ENCODE measurements at places on chromosomes 11 and 22.

DNA sequence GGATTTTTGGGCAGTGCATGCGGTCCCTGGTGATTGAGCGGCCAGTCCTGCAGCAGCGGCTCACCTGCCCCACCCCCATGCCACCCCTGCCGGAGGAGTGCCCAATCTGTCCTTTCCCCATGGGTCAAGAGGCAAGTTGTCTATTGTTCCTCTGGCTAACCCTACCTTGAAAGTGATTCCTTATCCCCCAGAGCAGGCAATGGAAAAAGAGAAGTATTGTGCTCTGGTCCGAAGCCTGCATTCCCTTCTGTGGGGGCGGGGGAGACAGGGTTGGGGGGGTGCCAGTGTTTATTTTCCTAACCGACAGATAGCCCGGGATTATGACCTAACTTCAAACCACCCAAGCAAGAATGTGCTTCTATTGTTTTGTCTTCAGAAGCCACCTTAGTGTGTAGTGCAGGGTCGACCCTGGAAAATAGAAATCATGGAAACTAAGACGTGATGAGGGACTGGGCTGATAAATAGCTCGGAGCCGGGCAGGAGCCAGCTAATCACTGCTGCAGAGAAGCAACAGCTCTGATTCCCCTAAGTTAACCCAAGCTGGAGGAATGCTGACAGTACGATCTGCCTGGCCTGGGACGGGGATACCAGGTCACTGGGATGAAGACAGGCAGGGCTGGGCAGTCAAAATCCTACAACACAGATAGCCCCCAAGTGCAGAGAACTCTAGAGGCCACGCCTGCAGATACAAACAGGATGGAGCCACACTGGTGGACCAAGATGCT is 38.7 kb upstream of the ATXN10 start:
- DNase-seq: no peak

GRCh38 chr22:37630839-37631435 is 8.5 kb upstream of the SH3BP1 start:
- no peak for DNase-seq

GRCh38 chr11:44695169-44695833 is 31.5 kb upstream of the TSPAN18 start:
- DNase-seq: no peak

- no peak for DNase-seq
Measured at GRCh38 chr11:75055511-75055910, 41.2 kb downstream of the OR2AT4 start.

DNA sequence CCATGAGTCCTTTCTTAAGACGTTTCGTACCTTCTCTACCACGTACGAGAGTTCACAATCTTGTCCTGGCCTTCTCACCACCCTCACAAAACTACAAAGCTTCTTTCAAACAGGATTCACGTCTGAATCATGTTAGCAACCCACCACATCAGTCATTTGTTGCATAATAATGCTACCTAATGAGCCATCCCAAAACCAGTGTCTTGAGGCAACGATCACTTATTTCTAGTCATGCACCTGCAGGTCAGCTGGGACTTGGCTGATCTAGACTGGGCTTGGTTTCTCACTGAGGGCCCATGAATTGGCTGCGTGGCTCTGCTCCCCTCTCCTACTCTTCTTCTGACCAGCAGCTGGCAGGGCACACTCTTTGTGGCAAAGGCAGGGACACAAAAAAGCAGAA is 28.3 kb downstream of the LARGE1 start:
- DNase-seq: no peak

GRCh38 chr11:130964058-130964792 is 47.9 kb upstream of the SNX19 start:
- DNase-seq: no peak

GRCh38 chr22:29704528-29705285 is 15.1 kb upstream of the CABP7 start:
- DNase-seq: no peak

GRCh38 chr11:14480716-14481115 is 18.9 kb downstream of the COPB1 start:
- no peak for DNase-seq

GRCh38 chr11:37504921-37505320 is 906.9 kb upstream of the RAG2 start:
- no peak for DNase-seq

DNA sequence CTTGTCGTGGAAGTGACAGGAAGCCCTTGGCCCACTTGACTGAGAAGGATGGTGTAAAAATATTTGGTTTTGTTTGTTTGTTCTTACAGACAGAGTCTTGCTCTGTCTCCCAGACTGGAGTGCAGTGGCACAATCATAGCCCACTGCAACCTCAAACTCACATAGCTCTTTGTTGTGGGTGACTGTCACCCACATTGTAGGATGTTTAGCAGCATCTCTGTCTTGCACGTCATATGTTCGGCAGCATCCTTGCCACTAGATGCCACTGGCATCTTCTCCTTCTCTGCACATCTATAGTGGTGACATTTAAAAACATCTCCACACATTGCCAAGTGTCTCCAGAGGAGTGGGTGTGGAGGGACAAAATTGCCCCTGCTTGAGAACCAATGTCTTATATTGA is 56.8 kb downstream of the PRR5L start:
- DNase-seq: no peak

GRCh38 chr11:5369789-5370188 is 13.8 kb upstream of the OR51M1 start:
- DNase-seq: no peak

DNA sequence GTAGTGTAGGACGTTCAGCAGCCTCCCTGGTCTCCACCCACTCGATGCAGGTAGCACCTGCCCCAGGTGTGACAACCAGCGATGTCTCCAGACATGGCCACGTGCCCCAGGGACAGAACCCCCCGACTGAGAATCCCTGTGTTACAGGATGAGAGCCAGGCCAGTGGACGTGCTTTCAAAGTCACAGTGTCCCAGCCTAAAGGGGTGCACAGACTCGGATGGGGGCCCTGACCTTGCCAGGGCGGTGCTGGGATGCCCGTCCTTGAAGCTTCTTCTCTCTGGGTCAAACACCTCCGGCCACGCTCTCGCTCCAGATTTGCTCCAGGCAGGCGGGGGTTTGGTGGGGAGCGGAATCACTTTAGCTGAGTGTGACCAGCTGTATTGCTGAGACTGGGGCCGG is 23.3 kb upstream of the GAL start:
- DNase-seq: no peak

- no peak for DNase-seq
Measured at GRCh38 chr11:35163702-35164496, 24.9 kb downstream of the CD44 start.

DNA sequence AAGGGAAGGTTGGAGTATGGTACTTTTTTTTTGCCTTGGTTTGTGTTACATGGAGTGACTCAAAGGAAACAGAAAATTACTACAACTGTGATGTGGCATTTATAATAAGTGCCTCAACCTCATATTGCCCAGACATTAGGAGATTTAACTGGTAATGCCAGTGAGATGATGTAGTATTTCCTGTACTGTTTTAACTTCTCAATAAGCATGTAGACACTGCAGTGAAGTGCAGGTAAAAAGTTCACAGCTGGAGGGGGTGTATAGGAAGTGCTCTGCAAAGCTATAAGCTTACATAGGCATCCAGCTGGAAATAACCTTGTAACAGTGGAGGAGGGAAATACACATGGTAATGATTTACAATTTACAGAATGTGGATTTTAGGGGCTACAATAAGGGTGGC is 138.2 kb upstream of the MTMR2 start:
- no peak for DNase-seq

- no peak for DNase-seq
Measured at GRCh38 chr11:92211576-92212167, 12.9 kb upstream of the FAT3 start.

DNA sequence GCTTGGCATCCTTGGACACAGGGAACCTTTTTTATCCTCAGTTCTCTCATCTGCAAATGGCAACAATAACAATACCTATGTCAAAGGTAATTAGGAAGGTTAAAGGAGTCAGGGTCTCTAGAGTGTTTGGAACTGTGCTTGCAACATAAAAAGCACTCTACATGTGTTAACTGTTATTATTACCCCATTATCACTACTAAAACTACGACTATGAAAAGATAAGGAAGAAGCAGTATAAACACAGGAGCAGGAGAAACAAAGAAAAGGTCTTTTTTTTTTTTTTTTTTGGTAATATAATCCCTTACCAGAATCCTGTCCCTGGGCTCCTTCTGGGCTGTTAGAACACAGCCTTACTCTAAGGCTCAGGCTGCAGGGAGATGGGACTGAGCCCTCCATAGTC is 348.2 kb downstream of the CADM1 start:
- DNase-seq: no peak

- no peak for DNase-seq
Measured at GRCh38 chr11:71895961-71896360, 17.7 kb downstream of the DEFB131B start.

GRCh38 chr22:49325531-49326395 is 501.9 kb downstream of the BRD1 start:
- no peak for DNase-seq

GRCh38 chr11:107140983-107141382 is 122.7 kb upstream of the GUCY1A2 start:
- DNase-seq: no peak

- DNase-seq: no peak
Measured at GRCh38 chr11:94088906-94089305, 39.7 kb upstream of the PANX1 start.

DNA sequence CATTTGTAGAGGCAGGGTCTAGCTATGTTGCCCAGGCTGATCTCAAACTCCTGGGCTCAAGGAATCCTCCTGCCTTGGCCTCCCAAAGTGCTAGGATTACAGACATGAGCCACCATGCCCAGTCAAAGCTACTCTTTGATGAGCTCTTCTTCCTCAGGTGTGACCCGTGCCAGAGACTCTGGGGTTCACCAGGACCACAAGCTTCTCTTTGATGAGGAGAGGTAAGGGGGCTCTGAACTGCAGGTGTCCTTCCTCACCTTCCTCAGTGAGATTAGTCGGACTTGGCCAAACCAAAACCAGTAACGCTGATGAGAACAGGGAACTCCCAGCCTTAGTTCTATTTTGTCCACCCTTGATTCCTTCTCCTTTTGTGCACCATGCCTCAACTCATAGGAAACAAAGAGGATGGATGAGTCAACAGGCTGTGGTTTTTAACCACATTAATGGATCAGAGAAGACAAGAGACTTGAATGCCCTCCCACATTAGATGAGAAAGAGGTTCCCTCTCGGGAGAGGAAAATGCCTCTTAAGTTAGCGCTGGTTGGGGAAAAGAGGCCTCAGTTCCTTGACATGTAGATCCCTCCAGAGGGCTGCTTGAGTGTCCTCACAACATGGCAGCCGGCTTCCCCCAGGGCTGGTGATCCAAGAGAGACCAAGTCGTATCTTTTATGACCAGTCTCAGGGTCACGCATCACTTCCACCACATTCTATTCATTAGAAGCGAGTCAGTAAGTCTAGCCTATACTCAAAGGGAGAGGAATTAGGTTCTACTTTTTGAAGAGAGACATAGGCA is 25.7 kb upstream of the CTR9 start:
- DNase-seq: no peak

GRCh38 chr11:8717876-8718753 is 35.5 kb downstream of the RPL27A start:
- no peak for DNase-seq

- DNase-seq: no peak
Measured at GRCh38 chr11:113119074-113119473, 157.9 kb downstream of the NCAM1 start.

GRCh38 chr22:45211848-45212247 is 28.8 kb downstream of the KIAA0930 start:
- DNase-seq: no peak

DNA sequence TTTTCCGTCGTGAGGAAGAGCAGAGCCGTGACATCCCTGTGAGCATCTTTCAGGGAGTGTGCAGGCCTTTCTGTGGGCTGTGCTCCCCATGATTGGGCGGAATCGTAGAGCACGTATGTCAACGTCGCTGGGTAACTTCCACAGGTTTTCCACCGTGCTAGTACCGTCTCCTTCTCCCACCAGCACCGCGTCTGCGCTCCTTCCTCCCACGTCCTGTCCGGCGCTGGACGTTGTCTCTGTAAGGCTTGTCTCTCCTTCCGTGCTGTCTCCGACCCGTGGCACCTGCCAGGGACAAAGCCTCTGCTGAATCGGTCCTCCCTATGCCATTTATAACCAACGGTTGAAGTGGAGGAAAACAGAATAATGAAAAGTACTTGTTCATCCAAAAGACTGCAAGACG is 386.7 kb downstream of the BRD1 start:
- DNase-seq: no peak

DNA sequence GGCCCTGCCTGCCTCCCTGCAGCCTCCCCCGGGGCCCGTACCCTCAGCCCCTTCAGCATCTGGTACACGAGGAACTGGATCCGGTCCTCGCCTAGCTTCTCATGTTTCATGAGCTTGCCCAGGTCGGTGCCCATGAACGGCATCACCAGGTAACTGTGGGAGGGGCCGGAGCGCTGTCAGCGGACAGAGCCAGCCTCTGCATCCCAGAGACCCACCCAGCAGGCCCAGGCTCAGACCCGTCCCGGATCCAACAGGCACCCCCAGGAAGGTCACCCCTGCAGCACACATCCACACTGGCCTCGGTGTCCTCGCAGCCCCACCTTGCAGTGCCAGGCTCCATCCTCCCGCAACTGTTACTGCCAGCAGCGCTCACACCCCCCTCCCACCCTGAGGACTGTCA is 4.4 kb downstream of the MAPK12 start:
- DNase-seq: no peak

GRCh38 chr22:17120281-17120680 is 879 bp downstream of the TMEM121B start:
- peak; percentile 43 for DNase-seq

DNA sequence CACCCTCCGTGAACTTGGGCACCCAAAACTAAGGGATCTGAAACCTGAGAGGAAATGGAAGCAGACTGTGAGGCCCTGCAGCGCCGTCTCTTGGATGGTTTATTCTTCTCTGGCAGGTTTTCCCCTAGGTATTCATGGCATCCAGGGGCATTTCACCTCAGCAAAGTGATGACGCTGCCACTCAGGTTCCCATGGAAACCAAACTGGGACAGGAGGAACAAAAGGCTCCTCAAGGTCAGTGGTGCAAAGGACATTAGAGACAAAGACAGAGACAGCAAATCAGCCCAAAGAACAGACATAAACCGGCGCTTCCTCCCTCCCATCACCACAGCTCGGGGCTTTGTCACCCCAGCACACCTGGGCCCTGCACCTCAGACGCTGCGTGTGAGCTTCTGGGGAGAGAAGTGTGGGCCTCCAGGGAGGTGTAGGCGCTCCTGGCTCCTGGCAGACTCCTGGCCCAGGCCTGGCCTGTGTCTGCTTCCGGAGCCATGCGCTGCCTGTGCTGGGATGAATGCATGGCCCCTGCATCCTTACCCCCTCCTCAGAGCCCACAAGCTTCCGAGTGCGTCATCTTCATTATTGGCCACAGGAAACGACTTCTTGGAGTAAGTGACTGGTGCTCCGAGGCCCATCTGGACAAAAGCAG is 5.9 kb downstream of the TP53AIP1 start:
- DNase-seq: no peak

DNA sequence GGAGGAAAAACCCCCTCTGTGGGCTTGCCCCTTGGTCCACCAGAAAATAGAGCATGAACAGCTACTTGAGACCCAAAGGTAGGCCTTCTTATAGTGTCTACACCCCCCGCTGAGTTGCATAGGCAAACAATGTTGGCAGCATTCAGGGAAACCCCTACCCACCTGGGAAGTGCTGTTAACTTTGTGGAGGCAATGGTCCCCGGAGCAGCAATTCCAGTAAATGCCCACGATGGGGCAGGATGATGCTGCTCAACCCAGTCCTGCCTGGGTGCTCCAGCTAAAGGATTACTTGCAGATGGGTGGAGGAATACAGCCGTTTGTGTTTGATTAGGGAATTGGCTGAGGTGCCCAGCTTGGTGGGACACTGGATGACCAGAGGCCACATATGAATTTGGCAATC is 381.3 kb upstream of the ANO5 start:
- DNase-seq: no peak
